ENCODE measurements at places on chromosomes 1 and 21.

DNA sequence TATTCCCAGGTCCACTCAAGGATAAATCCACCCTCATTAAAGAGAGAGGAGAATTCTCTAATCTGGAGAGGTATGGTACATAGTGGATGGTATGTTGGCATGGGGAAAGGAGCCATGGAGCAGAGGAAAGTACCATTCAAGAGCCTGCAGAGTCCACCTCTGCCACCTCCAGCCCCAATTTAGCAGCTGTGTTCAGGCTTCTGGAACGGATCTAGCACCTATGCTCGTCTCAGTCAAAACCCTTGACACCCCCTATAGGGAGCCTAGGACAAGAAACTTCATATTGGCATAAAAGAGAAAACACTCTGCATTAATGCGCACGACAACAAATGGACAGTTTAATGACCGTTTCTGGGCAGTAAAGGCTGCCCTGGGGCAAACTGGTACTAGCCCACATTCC lies 161.1 kb upstream of the FAM78B start:
- DNase-seq: no peak

DNA sequence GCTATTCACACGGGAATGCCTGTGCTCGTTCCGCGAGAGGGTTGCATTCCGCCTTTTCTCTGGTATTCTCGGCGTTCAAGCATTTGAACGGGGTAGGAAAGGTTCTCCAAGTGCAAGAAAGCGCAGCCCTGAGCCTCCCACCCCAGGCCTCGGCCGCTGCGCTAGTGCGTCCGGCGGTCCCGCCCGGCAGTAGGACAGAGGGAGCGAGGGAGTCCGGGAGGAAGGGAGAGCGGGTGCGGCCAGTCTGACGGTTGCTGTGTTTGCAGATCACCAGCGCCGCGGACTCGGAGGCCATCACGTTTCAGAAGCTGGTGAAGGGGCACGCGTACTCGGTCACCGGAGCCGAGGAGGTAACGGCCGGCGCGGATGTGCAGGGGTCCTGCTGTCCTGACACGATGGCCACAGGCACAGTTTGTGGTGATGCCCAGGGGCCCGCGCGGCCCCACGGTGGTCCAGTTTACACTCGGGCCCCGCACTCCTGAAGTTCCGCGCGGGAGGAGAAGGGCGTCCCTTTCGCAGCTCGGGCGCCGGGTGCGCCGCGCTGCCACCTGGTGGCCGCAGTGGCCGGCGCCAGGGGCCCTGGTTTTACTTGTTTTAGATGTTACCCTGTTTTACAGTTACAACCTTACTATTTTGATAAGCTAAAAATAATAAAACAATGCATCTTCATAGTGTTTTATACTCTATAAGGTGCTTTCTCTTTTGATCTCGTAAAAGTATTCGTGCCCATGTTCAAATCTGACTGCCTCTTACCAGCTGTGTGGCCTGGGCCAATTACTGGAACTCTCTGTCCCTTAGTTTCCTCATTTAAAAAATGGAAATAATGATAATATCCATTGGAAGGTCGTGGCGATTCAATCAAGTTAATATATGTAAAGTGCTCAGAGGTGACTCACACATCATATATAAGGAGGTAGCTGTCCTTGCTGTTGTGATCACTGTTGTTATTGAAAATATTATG lies 36.7 kb downstream of the CAPN2 start:
- DNase-seq: peak; percentile 89

DNA sequence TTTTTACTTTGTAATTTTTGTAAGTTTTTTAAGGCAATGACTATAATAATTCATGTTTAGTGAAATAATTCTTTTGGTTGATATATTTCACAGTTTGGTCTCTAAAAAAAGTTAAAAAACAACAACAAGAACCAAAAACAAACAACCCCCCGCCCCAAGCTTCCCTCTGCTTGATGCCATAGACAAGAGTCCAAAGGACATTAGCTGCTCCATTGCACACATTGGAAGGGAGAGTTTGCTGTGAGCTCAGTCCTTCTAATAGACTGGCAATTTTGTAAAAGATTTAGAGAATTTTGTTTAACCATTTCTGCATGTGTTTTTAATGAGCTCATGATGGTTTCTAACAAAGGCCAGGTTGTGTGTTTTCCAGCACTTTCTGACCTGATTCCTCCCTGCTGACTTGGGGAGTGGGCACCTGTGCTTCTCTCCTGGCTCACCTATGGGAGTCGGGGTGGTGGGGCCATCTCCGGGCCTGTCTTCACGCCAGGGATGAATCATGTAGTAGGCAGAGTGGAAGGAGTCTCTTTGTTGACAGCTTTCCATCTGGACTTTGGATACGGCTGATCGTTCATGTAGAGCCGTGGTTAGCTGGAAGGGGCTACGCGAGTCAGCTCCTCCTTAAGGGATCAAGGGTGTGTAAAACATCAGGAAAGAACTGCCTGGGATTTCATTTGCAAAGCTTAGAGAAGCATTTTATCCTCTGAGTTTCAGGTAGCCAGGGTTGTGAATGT lies 14.1 kb downstream of the ZBTB18 start:
- DNase-seq: no peak

GRCh38 chr1:100222428-100222827 lies 27.2 kb downstream of the DBT start:
- DNase-seq: no peak

GRCh38 chr1:2003541-2004131 lies at the start of gene CFAP74:
Gene CFAP74 (minus strand): TSS chr1:2003786. CDS start chr1:1990956, 12,830 bp downstream.
- DNase-seq: peak; percentile 60

DNA sequence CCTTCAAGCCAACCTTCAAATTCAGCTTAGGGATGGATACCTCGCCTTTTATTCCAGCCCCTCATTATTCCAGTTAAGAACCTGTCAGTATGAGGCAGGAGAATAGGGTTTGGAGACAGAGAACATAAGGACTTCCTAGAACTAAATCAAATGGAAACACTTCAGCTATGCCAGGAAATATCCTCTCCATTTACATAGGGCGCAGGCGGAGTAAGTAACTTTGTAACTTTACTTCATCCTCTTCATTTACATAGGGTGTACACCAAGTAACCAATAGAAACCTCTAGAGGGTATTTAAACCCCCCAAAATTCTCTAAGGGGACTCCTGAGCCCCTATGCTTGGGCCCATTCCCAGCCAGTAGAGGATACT lies 75.4 kb upstream of the ATF3 start:
- no peak for DNase-seq

- DNase-seq: no peak
Measured at GRCh38 chr1:155514582-155515187, 47.9 kb downstream of the ASH1L start.

DNA sequence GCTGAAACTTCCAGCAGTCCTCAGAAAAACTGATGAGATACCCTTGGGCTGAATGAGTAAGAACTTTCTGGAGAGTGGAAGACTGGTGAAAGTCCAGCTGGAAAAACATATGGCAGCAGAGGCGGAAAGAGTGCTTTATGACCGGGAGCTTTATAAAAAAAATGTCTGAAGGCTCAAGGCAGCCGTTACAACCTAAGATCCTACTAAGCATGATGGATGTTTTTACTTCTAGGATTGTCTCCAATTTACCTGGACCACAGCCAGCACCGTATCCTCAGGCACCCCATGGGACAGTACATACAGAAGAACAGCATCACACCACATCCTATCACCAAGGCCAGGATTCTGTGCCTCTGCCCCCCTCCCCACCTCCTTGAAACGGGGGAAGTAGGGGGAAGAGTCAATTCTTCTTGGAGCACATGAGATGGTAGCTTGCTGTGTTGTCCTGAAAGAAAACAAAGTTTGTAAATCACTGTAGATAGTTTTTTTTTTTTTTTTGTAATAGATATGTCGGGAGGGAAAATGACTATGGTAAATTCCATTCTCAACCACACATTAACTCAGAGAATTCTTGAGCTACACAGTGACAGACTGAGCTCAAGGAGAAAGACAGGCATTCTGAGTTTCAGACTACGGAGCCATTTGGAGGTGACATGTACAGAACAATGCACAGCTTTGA lies 11.8 kb upstream of the IRF2BP2 start:
- DNase-seq: no peak

- DNase-seq: no peak
Measured at GRCh38 chr1:155321639-155322503, 1.2 kb downstream of the RUSC1 start.

DNA sequence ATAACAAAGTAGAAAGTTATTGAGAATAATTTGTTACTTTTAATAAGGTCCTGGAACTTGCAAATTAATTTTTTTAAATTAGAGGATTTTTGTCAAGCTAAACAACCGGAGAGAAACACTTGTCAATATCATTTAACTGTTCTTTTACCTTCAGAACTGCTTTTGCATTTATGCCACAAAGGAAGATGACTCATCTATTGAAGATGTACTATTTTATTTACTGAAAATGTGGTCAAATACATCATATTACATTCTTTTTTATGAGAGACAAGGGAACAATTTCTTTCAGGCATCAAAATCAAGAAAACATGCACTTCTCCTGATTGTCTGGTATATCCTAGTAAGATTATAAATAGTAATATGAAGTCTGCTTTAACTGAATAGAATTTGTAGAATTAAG lies 558.2 kb upstream of the PRMT6 start:
- no peak for DNase-seq

- DNase-seq: no peak
Measured at GRCh38 chr21:31986035-31986856, 113.4 kb downstream of the HUNK start.

GRCh38 chr1:155929057-155929456 lies 5.2 kb downstream of the KHDC4 start:
- no peak for DNase-seq

GRCh38 chr1:147834181-147834580 lies 68.4 kb upstream of the GJA8 start:
- DNase-seq: no peak

GRCh38 chr1:213988507-213989001 lies 781 bp downstream of the PROX1 start:
- DNase-seq: peak; percentile 48
